ENCODE measurements at places on chromosomes 16 and 17. TPM values are rescaled to one million over a fixed set of nuclear protein-coding genes. Genes with fewer than 3 reads are reported as not detected.

Gene FCSK
- total RNA-seq: 4.9 TPM

Gene RAD51D
- total RNA-seq: 6.1 TPM

Gene RECQL5
- total RNA-seq: 8.0 TPM

Gene MYH8
- total RNA-seq: 17.3 TPM

Gene NPB
- total RNA-seq: 0.42 TPM

Gene ABCA9
- total RNA-seq: 4.2 TPM

Gene TBC1D3H
- not detected for total RNA-seq

Gene GJD3
- total RNA-seq: 0.34 TPM

Gene PPY
- not detected for total RNA-seq

Gene SLC22A31
- total RNA-seq: not detected

Gene DVL2
- total RNA-seq: 13.1 TPM

Gene KRT17
- total RNA-seq: not detected

All from psoas muscle (tissue), 8 donors.